Heart left ventricle (tissue), 16 donors: ENCODE measurements at places on chromosomes 13 and 19. TPM values are rescaled to one million over a fixed set of nuclear protein-coding genes. Genes with fewer than 3 reads are reported as not detected.

Gene PSG3
- polyA plus RNA-seq, result not detected

- H3K4me1 ChIP-seq, result no peaks in the 10 kb centered on the region
- H3K27me3 ChIP-seq, result peaks cover 26% of the 10 kb centered on the region
- H3K4me3 ChIP-seq, result no peak overlapping the region
- H3K27ac ChIP-seq, result no peak overlapping the region
- H3K36me3 ChIP-seq, result no peaks in the 10 kb centered on the region
Measured at GRCh38 chr19:50820549-50821247, 2.9 kb downstream of the KLK1 start.

DNA sequence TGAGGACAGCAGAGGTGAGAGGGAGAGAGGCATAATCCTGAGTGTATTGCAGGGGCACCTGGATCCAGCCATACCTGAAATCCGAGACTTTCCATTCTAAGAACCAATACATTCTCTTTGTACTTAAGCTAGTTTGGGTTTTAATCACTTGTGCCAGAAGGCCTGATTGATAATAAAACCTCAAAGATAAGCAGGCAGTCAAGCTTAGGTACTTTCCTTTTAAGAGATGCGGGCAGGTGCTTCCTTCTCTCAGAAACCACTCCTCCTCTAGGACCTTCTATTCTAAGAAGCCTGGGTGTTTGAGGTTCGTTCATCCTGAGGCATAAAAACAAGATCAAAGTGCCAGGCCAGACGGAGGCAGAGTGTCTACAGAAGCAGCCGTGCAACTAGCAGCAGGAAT, 22.2 kb downstream of the FAM187B start:
- DNase-seq, result no peak
- no peaks in the 10 kb centered on the region for H3K27me3 ChIP-seq
- H3K4me1 ChIP-seq, result no peaks in the 10 kb centered on the region
- no peak overlapping the region for H3K27ac ChIP-seq
- no peak overlapping the region for H3K4me3 ChIP-seq

DNA sequence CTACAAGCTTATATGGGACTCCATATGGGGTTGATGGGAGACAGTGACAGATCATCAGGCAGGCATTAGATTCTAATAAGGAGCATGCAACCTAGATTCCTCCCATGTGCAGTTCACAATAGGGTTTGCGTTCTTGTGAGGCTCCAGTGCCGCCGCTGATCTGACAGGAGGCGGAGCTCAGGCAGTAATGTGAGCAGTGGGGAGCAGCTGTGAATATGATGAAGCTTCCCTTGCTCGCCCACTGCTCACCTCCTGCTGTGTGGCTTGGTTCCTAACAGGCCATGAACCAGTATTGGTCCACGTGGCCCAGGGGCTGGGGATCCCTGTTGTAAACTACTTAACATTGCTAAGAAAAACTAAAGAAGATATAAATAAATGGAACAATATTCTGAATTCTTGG, 378.4 kb downstream of the KCNRG start:
- no peaks in the 10 kb centered on the region for H3K36me3 ChIP-seq
- no peak overlapping the region for H3K27ac ChIP-seq
- H3K4me3 ChIP-seq, result no peak overlapping the region

DNA sequence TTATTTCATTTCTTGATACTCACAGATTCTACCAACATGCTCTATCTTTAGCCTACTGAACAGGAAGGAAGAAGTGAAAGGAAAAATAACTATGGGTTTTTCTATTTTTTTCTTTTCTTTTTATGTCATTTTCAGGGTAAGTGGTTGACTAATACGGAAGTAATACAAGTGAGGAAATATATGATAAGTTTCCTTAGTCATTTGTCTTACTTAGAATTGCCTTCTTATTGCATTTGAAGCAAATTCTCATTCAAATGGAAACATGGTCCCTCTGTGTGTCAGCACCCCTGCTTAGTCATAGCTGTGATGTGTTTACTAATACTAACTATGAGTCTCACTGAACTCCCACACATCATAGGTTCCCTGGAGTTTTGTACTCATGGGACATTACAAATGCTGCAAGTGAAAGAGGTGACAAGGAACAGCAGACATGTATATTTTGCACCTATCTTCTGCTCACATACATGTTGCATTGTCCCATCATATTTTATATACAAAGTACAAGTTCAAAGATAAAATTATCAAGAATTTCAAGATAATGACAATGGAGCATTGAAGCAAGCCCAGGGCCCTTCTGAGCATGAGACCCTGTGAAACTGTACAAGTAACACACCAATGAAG, 60.1 kb downstream of the DCT start:
- no peak overlapping the region for H3K4me3 ChIP-seq
- no peak overlapping the region for H3K27ac ChIP-seq
- DNase-seq, result no peak
- H3K27me3 ChIP-seq, result no peaks in the 10 kb centered on the region
- H3K36me3 ChIP-seq, result no peaks in the 10 kb centered on the region
- no peaks in the 10 kb centered on the region for H3K4me1 ChIP-seq

DNA sequence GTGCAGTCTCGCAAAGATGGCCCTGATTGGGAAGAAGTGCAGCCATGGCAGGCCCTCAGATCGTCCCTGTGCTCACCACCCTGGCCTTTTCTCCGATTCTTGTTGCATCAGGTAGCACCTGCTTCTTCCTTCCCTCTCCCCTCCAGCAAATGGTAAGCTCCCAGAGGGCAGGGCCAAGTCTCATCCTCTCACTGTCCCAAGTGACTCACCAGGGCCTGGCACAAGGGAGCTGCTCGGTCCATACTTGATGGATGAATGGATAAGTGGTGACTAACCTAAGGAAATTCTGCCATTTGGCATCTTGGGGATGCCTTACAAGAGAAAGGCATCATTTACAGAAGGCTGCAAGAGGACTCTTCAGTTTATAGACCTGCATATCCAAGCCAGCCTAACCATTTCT, 84.9 kb downstream of the ZIC5 start:
- H3K36me3 ChIP-seq, result no peaks in the 10 kb centered on the region
- H3K27me3 ChIP-seq, result no peaks in the 10 kb centered on the region
- DNase-seq, result no peak
- H3K4me1 ChIP-seq, result no peaks in the 10 kb centered on the region

DNA sequence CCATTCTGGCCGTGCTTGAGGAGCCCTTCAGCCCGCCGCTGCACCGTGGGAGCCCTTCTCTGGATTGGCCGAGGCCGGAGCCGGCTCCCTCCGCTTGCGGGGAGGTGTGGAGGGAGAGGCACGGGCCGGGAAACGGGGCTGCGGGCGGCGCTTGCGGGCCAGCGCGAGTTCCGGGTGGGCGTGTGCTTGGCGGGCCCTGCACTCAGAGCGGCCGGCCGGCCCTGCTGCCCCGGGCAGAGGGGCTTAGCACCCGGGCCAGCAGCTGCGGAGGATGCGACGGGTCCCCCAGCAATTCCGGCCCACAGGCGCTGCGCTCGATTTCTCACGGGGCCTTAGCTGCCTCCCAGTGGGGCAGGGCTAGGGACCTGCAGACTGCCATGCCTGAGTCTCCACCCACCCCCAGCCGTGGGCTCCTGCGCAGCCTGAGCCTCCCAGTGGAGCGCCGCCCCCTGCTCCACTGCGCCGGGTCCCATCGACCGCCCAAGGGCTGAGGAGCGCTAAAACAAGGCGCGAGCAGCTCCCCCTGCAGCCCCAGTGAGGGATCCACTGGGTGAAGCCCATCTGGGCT, 76.5 kb downstream of the PCDH20 start:
- H3K4me3 ChIP-seq, result no peak overlapping the region
- no peaks in the 10 kb centered on the region for H3K36me3 ChIP-seq
- H3K27me3 ChIP-seq, result no peaks in the 10 kb centered on the region
- H3K4me1 ChIP-seq, result no peaks in the 10 kb centered on the region
- DNase-seq, result no peak
